ENCODE measurements at places on chromosomes 5 and 9.

- DNase-seq: no peak
These were observed 193.0 kb upstream of the C9orf72 start for GRCh38 chr9:27766073-27766835.

DNA sequence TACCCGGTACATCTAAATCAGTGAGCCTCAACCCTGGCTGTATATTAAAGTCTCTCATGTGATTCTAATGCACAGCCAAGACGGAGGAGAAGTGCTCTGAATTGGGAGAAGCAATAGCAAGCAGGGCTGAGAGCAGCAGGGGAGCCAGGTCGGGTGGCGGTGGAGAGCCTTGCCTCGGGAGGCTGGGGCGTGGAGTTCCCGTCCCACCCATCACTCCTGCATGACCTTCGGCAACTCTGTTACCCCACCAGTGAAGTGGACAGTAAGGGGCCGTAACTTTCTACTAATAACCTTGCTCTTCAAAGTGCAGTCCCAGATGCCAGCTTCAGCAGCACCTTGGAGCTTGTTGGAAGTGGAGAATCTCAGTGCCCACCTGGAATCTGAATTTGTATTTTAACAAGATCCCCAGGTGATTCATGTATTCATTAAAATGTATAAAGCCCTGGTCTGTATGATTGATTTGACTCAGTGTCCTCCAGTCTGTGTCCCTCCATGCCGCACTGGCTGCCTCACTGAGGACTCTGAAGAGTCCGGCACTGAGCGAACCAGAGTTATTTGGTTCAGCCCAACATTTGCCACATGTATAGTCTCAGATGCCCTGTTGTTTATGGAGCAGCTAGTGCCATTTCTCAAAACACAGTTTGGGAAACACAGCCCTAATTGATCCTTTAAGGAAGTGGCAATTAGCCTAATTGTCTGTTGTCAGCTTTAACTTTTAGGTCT lies 6.5 kb downstream of the ERGIC1 start:
- no peak for DNase-seq

GRCh38 chr5:152499814-152500535 lies 94.9 kb upstream of the NMUR2 start:
- no peak for DNase-seq

DNA sequence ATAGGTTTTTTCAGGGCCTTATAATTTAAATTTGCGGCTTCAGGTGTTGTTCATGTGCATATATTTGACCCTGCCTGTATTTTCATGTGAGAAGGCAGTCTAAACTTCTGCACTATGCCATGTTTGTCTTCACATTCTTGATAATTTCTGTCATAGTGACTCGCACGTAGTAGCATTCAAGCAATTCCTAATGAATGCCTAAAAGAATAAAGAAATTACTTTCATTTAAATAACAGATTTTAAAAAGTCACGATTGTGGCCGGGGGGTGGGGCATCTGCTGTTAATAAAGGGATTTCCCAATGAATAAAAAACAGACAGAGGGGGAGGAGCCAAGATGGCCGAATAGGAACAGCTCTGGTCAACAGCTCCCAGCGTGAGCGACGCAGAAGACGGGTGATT lies 318.0 kb downstream of the ADAMTS6 start:
- DNase-seq: no peak

DNA sequence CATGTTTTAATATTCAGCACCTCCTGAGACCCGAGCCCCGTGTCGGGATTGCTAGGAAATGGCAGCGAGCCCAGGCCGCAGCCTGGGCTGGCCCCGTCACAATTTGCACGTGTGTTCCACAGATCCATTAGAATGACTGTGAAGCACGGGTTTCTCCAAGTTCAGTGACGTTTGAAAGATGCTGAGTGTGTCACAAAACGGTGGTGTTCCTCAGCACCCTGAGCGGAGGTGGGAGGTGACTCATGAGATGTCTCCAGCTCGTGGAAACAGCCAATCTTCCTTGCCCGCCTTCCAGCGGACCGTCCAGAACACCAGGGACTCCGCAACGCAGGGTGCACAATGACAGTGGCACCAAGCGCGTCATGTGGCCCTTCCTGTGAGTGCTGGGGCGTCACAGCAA lies 412.8 kb downstream of the IRX2 start:
- DNase-seq: no peak

DNA sequence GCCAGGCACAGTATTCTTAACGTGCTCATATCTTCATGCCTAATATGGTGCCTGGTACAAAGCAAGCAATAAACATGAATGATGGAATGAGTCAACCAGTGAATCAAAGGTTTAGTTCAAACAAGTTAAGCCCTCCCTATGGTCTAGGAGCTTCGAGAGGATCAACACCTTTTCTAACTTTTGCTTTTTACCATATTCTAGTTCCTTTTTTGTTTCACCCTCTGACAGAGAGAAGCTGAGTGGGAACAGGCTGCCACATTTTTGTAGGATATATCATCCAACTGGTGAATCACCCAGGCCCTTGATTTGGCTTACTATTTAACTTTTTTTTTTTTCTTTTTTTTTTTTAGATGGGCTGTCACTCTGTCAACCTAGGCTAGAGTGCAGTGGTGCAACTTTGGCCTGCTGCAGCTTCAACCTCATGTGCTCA lies 39.3 kb upstream of the TNC start:
- DNase-seq: peak; percentile 81

DNA sequence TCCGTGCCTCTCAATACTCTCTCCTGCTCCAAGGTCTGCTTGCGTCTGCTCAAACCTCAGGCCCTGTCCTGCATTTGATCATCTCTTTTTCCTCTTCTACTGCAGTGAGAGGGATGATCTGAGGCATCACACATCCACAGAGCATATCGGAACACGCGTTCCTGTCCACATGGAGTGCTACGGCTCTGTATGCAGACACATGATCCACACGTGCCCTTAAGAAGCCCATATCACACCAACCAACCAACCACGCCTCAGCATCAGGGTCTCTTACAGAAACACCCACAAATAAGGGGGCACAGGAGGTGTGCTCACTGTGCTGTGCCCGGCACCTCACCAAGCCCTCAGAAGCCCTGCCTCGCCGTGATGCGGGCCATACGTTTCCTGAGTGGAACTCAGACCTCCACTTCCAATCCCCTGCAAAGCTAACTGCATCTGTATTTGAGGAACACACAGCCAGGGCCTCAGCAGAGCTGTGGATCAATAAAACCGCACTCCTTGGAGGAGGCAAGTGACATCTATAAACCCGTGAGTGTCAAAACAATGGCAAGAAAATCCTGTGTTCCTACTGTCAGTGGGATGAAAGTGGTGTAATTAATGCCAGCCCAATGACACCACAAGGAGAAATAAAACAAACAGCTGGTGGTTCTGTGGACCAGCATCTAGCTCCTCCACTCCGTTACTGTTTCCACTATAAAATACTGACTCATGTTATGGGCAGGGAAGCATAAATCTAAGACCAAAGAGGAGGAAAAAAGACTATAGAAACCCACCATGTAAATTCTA lies 40.4 kb downstream of the AK8 start:
- no peak for DNase-seq

DNA sequence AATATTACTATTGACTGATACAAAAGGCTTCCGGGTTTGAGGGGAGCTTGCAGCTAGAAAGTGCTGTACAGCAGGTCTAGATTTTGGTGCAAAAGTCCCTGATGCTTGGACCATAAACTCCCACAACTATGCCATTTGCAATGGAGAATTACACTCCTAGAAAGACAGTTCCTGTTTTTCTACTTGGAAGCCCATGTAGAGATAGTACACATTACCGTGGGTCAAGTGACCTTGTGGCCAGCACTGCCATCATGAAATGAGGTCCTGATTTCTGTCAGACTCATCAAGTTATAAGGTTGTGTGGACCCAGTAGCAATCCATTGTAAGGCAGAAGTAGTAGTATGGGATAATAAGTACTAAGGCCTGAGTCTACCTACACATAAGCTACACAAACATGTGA lies 42.8 kb upstream of the TNFSF8 start:
- no peak for DNase-seq

- DNase-seq: no peak
These were observed 604.9 kb upstream of the PTGER4 start for GRCh38 chr5:40074826-40075225.

- peak; percentile 84 for DNase-seq
These were observed 65.8 kb downstream of the NDUFAF2 start for GRCh38 chr5:61010467-61011454.

GRCh38 chr9:127809002-127809539 lies 6.4 kb downstream of the FPGS start:
- DNase-seq: peak; percentile 47

Measured in mesendoderm (in vitro differentiated cells).